Activated T-cell treated with anti-CD3 and anti-CD28 coated beads for 4 hours (primary cell): ENCODE measurements at places on chromosomes 2 and 18.

DNA sequence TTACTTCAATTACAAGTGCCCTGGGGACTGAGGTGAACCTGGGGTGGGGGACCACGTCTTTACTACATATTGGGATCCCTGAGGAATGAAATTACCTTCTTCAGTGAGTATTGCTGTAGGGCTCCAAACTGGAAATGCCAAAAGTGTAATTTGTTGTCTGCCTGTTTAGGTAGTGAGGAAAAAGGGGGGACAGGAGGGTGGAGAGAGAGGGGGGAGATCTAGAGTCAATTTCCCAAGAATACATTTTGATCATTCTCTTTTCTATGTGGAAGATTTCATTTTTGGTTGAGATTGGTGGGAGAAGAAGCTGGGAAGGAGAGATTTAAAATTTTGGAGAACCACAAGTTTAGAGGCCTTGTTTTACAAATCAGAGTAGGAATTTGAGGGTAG, 101.1 kb downstream of the SPTBN1 start:
- no peak for DNase-seq

GRCh38 chr2:86280191-86280667, 57.2 kb downstream of the REEP1 start:
- DNase-seq = no peak

DNA sequence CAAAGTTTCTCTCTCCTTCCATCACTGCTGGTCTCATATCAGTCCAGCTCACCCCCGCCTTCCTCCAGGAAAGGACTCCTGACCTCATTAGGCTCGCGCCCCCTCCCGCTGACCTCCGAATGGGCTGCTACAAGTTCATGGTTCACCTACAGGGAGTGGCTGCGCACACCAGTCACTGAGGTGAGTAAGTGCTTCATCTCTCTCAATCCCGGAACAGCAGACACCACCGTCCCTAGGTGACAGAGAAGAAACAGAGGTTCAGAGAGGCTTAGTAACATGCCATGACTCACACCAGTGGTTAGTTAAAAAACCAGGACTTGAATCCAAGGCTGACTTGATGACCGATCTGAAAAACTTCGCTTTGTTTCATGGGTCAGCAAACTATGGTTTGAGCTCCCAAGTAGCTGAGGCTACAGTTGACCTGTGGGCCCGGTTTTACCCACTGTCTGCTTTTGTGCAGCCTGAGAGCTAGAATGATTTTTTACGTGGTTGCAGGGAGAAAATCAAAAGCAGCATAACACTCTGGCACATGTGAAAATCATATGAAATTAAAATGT, 42.0 kb downstream of the ZFP36L2 start:
- no peak for DNase-seq

- DNase-seq = no peak
Observed at GRCh38 chr2:133977405-133977804, 276.5 kb upstream of the MGAT5 start.

DNA sequence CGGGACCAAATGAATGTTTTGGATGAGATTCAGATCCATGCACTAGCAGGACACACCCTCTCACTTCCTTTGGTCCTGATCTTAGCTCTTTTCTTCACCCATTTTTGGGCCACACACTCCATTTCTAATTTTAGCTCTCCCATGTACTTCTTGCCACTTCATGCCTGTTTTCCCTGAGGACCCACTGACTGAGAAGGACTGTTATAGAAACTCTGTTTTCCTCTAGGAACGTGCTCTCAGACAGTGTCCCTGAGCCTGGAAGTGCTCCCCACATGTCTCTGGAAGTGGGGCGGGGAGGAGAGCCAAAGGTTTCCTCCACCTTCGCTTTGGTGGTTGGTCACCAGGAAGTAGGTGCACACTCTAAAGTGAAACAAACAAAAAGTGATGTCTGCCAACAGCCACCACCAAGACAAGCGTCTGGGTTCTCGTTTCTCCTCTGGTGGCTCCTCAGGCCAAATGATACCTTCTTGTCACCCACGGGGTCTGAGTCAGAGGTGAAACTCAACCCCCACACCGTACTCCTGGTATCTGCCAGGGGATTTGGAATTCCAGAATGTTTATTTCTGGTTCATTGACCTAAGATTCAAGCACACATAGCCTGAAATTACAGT, 74.7 kb downstream of the MERTK start:
- DNase-seq = no peak
